Stimulated activated CD8-positive, alpha-beta memory T cell treated with anti-CD3 and anti-CD28 coated beads, Interleukin-12 subunit alpha, Interleukin-12 subunit beta, amount 100 ng/mL, for 1 hour (primary cell): ENCODE measurements at places on chromosomes 1 and 21.

DNA sequence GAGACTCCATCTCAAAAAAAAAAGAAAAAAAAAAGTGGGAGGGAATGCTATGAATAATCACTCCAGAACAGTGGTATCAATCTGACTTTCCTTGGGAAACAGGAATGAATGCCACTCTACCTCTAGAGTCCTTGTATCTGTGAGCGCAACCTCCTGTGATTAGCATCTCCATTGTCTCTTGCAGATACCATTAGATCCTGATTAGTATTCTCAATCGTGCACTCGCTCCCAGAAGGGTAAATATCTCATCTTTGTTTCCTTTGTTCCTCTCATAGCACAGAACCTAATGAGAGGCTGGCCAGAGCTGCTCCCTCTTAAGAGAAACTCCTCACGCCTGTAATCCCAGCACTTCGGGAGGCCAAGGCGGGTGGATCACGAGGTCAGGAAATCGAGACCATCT is 184.4 kb upstream of the KCNK2 start:
- DNase-seq = no peak

GRCh38 chr21:28212061-28212460 is 780.6 kb downstream of the LTN1 start:
- DNase-seq = no peak

DNA sequence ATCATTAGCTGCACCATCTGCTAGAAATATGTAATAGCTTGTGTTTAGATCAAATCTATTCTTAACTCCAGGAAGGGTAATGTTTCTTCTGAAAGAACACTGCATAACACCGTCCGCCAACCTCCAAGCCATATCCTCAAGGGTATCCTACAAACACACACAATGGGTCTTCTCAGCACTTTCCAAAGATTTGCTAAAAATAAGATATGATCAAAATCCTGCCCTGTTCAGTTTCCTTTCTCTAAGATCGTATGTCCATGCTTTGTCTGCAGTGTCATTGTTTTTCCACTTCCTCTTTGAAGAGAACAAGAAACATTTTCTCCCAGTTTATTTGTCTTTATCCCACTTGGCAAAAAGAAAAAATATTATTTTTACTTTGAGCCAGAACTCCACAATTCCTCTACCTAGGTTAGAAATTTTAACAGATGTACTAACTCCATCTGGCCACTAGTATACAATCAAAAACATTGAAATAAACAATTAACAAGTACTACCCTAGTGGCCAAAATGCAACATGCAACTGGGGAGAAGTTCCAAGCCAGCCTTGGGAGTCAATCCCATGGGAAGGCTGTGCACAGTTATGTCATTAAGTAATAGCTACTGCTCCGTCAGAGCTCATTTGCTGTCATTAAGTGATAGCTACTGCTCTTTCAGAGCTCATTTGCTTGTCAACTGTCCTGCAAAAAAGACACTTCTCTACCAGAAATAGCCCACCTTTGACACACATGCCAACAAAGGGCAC is 37.8 kb downstream of the FRRS1 start:
- no peak for DNase-seq

DNA sequence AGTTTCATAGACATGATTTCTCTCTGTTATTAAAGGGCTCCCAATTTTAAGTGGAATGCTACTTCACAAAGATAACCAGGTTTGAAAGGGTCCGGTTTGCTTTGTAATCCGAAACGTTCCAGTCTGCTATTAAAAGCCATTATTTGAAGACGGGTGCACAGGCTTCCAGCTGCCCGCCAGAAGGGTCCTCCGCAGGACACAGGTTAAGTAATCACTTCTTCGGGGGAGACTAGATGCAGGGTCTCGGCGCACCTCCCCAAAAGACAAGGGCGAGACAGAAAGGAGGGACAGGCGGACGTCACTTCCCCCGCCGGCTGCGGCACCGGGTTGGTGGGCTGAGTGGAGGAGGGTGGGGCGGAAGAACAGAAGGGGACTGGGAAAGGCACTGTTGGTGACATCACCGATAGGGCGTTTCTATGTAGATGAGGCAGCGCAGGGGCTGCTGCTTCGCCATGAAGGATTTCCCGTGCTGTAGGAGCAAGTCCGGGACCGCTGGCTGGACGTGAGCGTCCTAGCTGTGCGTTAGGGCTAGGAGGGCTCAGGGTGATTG is 8.9 kb downstream of the RNU1-2 start:
- peak; percentile 97 for DNase-seq

- DNase-seq = no peak
Observed at GRCh38 chr21:44459712-44460440, 4.6 kb downstream of the LRRC3 start.

- no peak for DNase-seq
Observed at GRCh38 chr1:184310157-184310819, 76.5 kb upstream of the C1orf21 start.

GRCh38 chr1:230079199-230080024 is 12.4 kb downstream of the GALNT2 start:
- DNase-seq = no peak
